ENCODE measurements at places on chromosomes 6 and 20.

DNA sequence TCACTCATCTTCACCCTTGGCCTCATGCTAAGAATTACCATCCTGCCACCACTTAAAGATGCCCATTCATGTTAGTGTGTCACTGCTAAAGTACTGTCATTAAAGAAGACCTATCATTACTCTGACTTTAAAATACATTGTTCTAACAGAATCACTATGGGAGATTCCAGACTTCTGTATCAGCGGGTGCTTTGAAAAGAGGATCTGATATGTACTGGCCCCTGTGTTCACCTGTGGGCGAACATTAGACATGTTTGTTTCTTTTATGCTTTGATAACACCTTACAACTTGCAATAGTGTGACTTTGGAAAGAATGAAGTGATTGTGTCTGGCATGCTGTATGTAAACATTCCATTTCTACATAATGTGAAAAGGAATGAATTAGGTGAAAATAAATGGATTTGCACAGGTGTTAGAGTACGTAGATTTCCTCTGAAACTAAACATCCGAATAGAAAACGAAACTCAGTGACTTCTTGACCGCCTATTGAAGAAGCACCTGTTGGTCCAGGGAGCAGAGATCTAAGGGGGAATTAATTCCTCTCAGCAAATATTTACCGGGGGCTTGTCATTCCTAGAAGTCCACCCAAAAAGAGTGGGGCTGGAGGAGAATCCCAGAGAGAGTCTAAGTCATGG lies 132.3 kb downstream of the CARMIL1 start:
- no peak for DNase-seq

- DNase-seq: no peak
These were observed 1090.7 kb downstream of the KIF16B start for GRCh38 chr20:15482525-15482924.

GRCh38 chr20:57567471-57568079 lies 6.7 kb downstream of the PCK1 start:
- DNase-seq: no peak

GRCh38 chr6:37693079-37693478 lies 4.6 kb downstream of the MDGA1 start:
- DNase-seq: no peak

DNA sequence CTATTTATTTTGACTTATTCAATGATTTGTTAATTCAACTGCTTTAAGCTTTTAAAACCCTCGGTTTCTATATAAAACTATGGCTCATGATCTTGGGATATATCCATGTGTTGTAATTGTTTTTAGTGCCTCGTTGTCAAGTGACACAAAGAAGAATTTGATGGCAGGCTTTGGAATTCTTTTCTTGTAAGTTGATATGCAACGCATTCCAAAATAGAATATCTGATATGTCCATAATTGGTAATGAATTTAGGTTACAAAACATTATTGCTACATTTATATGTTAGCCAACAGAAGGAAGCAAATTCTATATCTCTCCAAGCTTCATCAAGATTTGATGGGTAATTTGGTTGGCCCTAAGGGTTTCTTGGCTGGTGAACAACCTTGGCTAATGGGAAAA lies 220.4 kb upstream of the RIMS1 start:
- DNase-seq: no peak

DNA sequence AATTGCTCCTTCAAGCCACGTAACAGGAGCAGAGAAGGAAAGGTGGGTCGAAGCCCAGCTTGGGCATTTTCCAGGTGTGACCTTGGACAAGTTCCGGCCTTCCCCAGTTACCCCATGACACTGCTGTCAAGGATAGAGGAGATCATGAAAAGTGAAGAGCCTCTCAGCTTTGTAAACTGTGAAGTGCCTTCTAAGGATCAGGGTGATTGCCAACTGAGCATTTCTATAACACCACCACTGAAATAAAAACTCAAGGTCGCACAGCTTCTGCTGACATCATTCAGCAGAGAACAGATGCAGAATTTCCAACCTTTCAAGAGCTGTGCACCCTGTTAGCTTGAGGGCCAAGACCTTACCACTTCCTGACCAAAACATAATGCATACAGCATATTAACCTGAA lies 24.0 kb upstream of the ZMYND8 start:
- DNase-seq: no peak

- no peak for DNase-seq
These were observed 32.2 kb downstream of the ILRUN start for GRCh38 chr6:34664256-34664971.

DNA sequence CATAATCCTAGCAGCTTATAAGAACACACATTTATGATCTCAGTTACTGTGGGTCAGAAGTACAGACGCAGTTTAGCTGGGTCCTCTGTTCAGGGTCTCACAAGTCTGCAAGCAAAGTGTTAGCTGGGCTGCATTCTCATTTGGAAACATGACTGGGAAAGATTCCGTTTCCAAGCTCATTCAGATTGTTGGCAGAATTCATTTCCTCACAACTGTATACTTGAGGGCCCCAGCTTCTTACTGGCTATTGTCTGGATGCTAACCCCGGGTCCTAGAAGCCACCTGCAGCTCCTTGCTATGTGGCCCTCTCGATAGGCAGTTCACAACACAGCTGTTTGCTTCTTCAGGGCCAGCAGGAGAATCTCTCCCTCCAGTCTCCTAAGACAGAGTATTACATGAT lies 13.1 kb downstream of the TCP11 start:
- DNase-seq: no peak

- DNase-seq: no peak
These were observed 18.7 kb downstream of the CNKSR3 start for GRCh38 chr6:154491567-154492470.

- DNase-seq: no peak
These were observed 354.9 kb downstream of the CD109 start for GRCh38 chr6:74050921-74051320.

- DNase-seq: no peak
These were observed 144.8 kb downstream of the ZNF217 start for GRCh38 chr20:53448875-53449274.

GRCh38 chr6:45532721-45533210 lies 155.0 kb upstream of the SUPT3H start:
- no peak for DNase-seq

DNA sequence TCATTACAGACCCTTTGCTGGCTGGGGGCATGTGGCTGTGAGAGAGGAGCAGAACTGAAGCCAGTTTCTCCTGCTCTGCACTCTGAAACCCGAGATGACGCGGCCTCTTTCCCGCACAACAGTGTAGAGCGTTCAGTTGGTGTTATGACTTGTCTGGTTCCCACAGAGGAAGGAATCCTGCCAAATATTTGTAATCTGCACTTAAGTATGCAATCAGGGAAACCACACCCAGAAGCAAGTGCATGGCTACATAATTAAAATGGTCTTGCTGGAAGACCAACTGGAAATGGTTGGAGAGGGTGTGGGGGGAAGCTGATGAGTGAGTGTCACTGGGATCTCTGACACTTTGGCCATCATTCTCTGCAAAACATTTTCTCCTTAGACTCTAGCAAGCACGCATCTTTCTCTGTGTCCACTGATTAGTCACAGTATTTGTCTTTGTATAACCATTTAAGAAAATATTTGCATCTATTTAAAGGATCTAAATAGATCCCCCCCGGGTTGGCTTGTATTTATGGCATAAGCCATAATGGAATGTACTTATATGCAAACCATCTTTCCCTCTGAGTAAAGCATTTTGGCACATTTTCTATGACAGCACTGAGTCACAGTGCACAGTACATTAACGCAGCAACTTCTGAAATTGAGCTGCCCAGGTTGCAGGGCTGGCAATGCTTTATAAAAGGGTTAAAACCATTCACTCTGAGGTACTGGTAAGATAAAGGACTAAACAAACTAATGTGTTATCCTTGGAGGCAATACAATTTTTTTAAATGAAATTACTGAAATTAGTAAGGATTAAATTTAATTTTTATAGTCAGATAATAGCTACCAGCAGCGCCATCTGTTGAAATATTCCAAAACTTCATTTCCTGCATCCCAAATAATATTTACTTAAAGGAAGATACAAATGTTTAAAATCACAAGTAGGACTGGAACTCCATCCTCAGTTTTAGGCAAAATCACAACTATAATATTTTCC lies 76.7 kb downstream of the FOXC1 start:
- no peak for DNase-seq

GRCh38 chr6:155388591-155388990 lies 67.0 kb downstream of the NOX3 start:
- DNase-seq: no peak

DNA sequence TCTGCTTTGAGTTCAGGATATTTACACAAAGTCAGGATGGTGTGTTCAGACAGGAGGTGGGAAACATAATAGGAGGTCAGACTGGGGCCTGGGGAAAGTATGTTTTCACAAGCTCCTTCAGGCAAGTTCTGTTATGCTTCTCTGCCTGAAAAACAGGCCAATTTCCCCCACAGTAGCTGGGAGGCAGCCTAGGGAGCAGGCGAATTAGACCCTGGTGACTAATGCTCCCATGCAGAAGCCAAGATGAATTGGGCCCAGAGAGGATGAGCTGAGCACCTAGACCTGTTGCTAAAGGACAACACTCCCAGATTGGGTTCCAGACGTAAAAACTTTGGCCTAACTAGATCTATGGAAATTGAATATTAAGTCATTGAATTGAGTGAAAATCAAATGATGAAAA lies 142.2 kb upstream of the MAP3K7 start:
- DNase-seq: no peak

GRCh38 chr6:128914051-128914450 lies 31.1 kb downstream of the LAMA2 start:
- no peak for DNase-seq

GRCh38 chr6:130895516-130895915 lies 68.3 kb downstream of the SMLR1 start:
- DNase-seq: no peak

- no peak for DNase-seq
These were observed 164.4 kb upstream of the KCNG1 start for GRCh38 chr20:51187261-51187660.

GRCh38 chr6:107066697-107067659 lies 39.0 kb downstream of the MTRES1 start:
- DNase-seq: no peak

DNA sequence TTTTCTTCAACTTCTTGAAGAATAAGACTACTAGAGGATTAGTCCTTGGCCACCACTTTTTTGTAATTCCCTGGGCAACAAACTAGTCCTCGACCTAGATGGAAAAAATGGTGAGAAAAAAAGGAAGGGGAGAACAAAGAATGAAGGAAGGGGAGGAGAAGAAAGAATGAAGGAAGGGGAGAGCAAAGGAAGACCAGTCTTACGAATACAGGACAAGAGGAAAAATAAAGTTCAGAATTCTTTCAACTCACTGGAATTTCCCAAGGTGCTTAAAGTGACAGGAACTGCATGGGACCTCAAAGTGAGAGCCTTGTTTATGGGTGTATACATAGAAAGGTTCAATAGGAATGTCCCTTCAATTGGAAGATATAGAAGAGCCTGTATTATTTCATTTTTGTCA lies 509.3 kb upstream of the JARID2 start:
- DNase-seq: no peak

DNA sequence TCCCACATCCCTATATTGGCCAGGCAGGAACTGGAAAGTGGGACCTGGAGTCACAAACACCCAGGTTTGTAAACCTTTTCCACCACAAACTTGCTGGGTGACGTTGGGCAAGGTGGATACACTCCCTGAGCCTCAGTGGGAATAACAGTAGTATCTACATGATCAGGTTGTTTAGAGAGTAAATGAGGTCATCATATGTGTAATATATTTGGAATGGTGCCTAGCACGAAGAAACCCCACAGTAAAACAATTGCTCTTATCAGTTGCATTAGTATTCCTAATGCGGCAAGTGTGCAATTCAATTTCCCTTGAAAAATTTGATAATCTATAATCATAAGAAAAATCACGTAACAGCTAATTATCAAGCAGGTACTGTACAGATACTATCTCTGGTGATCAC lies 51.9 kb downstream of the HIVEP2 start:
- DNase-seq: no peak

GRCh38 chr20:46174469-46175126 lies 56.5 kb downstream of the CD40 start:
- DNase-seq: peak; percentile 50

GRCh38 chr20:53578492-53579222 lies 15.0 kb downstream of the ZNF217 start:
- DNase-seq: no peak

DNA sequence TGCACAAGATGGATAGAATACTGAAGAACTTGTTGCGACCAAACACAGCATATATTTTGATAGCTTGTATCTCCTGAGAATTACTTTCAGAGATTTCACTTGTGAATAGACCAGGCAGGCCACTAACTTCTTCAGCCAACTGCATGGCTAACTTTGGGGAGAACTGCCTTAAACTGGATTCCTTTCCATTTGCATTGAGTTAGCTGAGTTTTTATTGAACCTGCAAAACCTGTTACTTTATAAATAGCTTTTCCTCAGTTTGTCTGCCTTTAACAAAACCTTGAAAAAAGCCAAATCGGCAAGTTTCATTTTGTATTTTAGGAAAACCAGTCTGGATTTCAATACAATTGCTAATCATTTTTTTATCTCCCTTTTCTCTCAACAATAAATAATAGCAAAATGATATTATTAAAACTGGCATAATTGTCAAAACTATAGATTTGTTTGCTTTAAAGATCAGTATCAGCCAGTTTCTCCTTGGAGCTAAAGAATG lies 72.6 kb upstream of the SCGN start:
- no peak for DNase-seq

DNA sequence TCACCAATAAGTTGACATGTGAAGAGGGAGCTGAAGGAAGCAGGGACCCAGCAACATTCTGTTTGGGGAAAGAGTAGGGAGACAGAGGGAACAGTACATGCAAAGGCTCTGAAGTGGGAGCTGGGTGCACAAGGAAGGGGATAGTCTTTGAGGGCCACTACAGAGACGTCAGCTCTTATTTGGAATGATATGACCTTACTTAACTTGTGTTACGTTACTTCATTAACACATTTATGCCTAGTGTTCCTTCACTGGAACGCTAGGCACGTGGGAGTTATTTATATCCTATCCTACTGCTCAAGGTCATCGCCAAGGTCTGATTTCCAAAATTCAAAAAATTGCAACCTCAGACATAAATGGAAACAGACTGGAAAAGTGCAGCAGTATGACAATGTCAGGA lies 20.2 kb downstream of the NAPB start:
- DNase-seq: no peak
